ENCODE measurements at places on chromosomes 3 and 15. TPM values are rescaled to one million over a fixed set of nuclear protein-coding genes. Genes with fewer than 3 reads are reported as not detected.

DNA sequence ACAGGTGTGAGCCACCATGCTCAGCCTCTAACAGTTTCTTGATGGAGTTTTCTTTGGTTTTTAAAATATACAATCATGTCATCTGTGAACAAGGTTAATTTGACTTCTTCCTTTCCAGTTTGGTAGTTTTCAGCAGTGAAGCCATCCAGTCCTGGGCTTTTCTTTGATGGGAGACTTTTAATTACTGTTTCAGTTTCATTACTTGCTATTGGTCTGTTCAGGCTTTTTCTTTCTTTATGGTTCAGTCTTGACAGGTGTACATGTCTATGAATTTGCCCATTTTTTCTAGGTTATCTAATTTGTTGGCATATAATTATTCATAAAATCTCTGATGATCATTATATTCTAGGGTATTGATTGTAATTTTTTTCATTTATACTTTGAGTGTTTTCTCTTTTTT, 36.8 kb downstream of the PFN2 start:
- no peaks in the 10 kb centered on the region for H3K27me3 ChIP-seq
- H3K27ac ChIP-seq = no peak overlapping the region
- no peak overlapping the region for H3K4me3 ChIP-seq
- DNase-seq = no peak
- peaks cover 24% of the 10 kb centered on the region for H3K36me3 ChIP-seq

CLDN16 gene
- not detected for total RNA-seq

LDHAL6B gene
- total RNA-seq = not detected

SKOR1 gene
- total RNA-seq = 0.71 TPM

CXCR6 gene
- total RNA-seq = 13.5 TPM

GOLGA8O gene
- total RNA-seq = 16.6 TPM

- H3K4me3 ChIP-seq = no peak overlapping the region
- no peaks in the 10 kb centered on the region for H3K27me3 ChIP-seq
- no peak for DNase-seq
- peaks cover 15% of the 10 kb centered on the region for H3K36me3 ChIP-seq
These were observed 129.9 kb upstream of the TGFBR2 start for GRCh38 chr3:30476368-30477084.

UTS2B gene
- total RNA-seq = not detected

DNA sequence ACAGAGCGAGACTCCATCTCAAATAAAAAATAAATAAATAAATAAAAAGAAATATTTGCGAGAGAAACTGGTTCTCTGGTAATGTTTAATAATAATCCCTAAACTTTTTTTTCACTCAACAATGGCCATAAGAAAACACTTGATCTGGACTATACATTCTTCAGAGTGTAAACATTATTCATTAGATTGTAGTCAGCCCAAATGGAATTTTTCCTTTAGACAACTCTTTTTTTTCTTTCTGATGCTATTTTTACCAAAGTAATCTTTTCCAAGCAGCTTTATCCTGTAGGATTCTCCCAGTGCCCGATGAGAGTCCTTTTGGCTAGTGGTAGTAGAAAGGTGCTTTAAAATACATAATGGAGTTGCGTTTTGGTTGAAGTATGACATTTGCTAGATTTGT, 90.4 kb downstream of the NEDD4 start:
- no peak overlapping the region for H3K4me3 ChIP-seq
- no peaks in the 10 kb centered on the region for H3K27me3 ChIP-seq

GPR27 gene
- 0.17 TPM for total RNA-seq

Data from activated naive CD8-positive, alpha-beta T cell treated with anti-CD3 and anti-CD28 coated beads, Interleukin-2, amount 10 ng/mL, durations not matched to agents 7 days and 5 days (primary cell).